ENCODE measurements at places on chromosomes 5 and 9. TPM values are rescaled to one million over a fixed set of nuclear protein-coding genes. Genes with fewer than 3 reads are reported as not detected.

Gene MELK
- total RNA-seq = 3.9 TPM

Gene DMRT3
- total RNA-seq = not detected

Gene GADD45G
- total RNA-seq = 5.9 TPM

Gene AFAP1L1
- 5.2 TPM for total RNA-seq

Gene SLC27A6
- total RNA-seq = 0.74 TPM

Gene HINT2
- total RNA-seq = 11.1 TPM

Gene RFX3
- 83.3 TPM for total RNA-seq

Gene NAIF1
- total RNA-seq = 5.2 TPM

Gene ISL1
- 0.49 TPM for total RNA-seq

Gene LHX2
- 106 TPM for total RNA-seq

Gene KIF4B
- total RNA-seq = 0.25 TPM

Gene FAM13B
- 64.4 TPM for total RNA-seq

Gene CREBRF
- 21.1 TPM for total RNA-seq

Gene TAF11L8
- total RNA-seq = not detected

Gene APBA1
- 34.2 TPM for total RNA-seq

Gene IFNK
- not detected for total RNA-seq

Gene C1QTNF3
- 12.5 TPM for total RNA-seq

Gene CDKN2A
- 1.5 TPM for total RNA-seq

Gene SPATA31A1
- total RNA-seq = not detected

Gene DDX4
- total RNA-seq = under 0.01 TPM

Gene PCDHB15
- 16.0 TPM for total RNA-seq

Gene SHISAL2B
- 0.49 TPM for total RNA-seq

Gene FCN2
- not detected for total RNA-seq

Gene SLU7
- total RNA-seq = 56.5 TPM

Gene SPEF2
- total RNA-seq = 17.5 TPM

Gene TAF1L
- total RNA-seq = 0.25 TPM

Gene HRCT1
- not detected for total RNA-seq

Gene SPINK4
- not detected for total RNA-seq

Gene WDR31
- total RNA-seq = 2.7 TPM

Gene SPATA31E1
- not detected for total RNA-seq

Gene TRIM36
- total RNA-seq = 79.2 TPM

Gene PLAC8L1
- 0.25 TPM for total RNA-seq

Gene DMRT2
- not detected for total RNA-seq

Gene MSX2
- not detected for total RNA-seq

Gene INSL4
- total RNA-seq = not detected

Gene GPR151
- 0.25 TPM for total RNA-seq

Gene C9
- total RNA-seq = not detected

Gene PTCD2
- total RNA-seq = 6.6 TPM

Gene ENTREP1
- total RNA-seq = 3.2 TPM

Gene OR13C2
- total RNA-seq = 0.25 TPM

Gene PCDHB1
- total RNA-seq = 0.25 TPM

Gene TLR4
- total RNA-seq = 3.9 TPM
